Fibroblast of lung (primary cell): ENCODE measurements at places on chromosomes 12 and 14. TPM values are rescaled to one million over a fixed set of nuclear protein-coding genes. Genes with fewer than 3 reads are reported as not detected.

DNA sequence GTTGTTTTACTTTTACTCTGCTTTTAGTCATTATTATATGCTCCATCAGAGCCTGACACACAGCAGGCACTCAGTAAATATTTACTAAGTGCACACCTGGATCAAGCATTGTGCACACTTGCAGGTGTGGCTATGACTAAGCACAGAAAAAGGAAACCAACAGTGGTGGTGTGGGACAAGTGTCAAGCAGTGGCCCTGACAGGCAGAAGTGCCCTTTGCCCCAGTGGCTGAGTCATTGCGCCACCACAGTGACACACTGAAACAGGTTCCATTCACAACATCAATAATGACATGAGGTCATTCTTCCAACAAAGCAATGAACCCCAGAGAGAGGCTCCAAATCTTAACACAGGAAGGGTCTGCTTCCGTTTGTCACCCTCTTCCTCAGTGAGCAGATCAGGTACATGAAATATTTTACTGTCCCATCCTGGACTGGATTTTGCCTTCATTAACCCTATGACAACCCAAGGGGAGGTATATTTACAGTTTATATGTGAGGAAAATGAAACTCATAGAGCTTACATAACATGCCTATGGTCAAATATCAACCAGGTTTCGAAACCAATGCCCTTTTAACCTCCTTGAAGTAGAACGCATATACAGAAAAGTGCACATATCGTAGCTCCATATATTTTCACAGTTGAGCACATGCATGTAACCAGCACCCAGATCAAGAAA, 82.6 kb upstream of the GTF2A1 start:
- no peak for DNase-seq

DNA sequence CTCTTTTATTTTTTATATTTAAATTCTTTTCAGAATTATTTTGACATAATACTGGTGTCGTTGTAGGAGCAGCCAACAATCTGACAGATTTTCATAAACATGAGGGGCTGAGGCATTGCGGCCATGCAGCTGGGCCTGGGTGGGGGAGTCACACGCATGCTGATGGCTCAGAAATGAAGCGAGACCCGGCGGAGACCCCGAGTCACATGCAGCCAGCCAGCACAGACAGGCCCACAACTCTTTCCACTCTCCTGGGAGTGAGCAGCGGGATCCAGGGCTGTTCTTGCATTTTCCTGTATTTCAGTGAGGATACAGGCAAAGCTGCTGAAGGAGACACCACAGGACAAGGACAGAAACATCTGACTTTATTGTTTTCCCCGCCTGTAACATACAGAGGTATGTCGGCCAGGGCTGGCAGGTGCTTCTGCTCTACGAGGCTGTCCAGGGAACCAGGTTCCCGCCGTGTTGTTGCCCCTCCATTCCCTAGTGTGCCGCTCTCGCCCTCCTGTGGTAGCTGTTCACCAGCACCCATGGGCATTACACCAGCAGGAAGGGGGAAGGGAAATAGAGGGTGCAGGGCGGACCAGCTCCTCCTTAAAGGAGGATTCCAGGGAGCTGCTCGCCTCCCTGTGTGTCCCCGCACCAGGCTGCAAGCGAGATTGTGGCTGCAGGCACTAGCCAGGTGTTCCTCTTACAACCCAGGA, 30.5 kb downstream of the FZD10 start:
- no peak for DNase-seq

DNA sequence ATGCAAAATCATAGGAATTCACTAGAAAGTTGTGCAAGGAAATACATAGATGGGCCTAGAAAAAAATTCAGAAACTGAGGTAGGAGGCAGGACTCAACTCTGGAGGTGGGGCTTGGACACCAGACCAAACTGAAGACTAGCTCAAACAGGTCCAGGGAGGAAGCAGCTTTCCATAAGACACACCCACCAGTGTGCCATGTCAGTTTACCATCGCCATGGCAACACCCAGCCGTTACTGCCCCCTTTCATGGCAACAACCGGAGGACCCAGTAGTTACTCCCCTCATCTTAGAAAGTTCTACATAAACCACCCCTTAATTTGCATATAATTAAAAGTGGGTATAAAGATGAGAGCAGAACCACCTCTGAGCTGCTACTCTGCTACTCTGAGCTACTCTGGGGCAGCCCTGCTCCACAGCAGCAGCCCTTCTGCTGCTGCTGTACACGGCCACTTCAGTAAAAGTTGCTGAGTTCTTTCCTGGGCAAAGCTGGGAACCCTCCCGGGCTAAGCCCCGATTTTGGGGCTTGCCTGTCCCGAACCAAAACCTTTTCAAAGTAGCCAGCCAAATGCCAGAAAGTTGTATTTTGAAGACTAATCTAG, 30.8 kb upstream of the NINJ2 start:
- no peak for DNase-seq

ACRBP gene
- total RNA-seq = under 0.01 and 0.33 TPM in 2 replicates

DNA sequence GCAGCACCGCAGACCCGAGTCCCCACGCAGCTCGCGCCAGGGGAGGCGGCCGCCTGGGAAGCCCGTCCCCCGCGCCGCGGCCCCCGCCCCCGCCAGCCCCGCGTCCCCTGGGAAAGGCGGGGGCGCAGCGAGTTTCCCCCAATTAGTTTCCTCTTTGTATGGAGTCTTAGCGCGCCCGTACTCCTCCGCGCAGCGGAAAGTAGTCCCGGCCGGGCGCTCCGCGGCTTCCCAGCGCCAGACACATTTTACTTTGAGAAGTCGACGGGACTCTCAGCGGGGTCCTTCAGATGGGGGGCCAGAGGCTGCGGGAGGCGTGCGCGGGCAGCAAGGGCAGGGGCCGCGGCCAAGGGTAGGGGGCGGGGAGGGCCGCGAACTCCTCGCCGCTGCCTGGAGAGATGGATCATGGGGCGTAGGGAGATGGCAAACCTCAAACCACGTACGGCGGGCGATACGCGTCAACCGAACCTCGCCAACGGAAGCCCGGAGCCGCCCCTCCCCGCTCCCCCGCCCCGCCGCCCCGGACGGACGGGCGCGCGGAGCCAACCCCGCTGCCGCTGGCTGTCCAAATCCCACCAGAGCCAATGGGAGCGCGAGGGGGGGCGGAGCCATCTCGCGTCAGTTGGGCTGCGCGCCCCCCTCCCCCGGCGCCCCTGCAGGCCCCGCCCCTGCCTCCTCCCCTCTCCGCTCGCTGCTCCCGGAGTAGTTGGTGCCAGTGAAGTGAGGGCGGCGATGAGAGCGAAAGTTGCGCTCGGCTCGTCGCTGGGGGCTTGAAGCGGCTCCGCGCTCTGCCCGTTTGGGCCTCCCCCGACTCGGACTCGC, at the start of gene RCOR1:
RCOR1 (plus strand) TSS at position 706 of the 819 bp plus-strand sequence. CDS start 238 bp downstream, outside the sequence.
- DNase-seq = peak; percentile 99

- no peak for DNase-seq
These were observed 1339.2 kb downstream of the AACS start for GRCh38 chr12:126404293-126404881.

DPF3 gene
- 3.6 and 13.7 TPM in 2 replicates for total RNA-seq

- no peak for DNase-seq
These were observed 821.7 kb downstream of the TMEM121 start for GRCh38 chr14:106347890-106348755.
